ENCODE measurements at places on chromosomes 5 and 9.

GRCh38 chr9:91247278-91247677, 114.4 kb downstream of the AUH start:
- no peak for DNase-seq

DNA sequence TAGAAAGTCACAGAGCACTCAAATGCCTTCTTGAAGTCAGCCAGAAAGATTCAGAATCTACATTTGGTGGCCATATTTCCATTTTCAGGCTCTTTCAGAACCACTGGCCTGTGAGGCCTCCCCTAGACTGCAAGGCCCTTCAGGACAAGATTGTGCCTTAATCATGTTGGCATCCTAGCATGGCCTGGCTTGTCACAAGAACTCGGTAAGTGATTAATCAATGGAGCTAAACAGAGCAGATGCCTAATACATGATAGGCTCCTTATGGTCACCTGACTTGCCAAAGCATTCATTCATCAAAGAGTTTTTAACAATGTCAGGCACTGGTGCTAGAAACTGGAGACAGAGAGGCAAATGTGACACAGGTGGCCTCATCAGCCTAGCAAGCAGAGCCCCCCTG, 70.3 kb downstream of the PGM5 start:
- DNase-seq = no peak

GRCh38 chr9:131732636-131733289, 7.1 kb downstream of the RAPGEF1 start:
- no peak for DNase-seq

GRCh38 chr5:43658509-43658908, 55.5 kb downstream of the NNT start:
- peak; percentile 81 for DNase-seq

DNA sequence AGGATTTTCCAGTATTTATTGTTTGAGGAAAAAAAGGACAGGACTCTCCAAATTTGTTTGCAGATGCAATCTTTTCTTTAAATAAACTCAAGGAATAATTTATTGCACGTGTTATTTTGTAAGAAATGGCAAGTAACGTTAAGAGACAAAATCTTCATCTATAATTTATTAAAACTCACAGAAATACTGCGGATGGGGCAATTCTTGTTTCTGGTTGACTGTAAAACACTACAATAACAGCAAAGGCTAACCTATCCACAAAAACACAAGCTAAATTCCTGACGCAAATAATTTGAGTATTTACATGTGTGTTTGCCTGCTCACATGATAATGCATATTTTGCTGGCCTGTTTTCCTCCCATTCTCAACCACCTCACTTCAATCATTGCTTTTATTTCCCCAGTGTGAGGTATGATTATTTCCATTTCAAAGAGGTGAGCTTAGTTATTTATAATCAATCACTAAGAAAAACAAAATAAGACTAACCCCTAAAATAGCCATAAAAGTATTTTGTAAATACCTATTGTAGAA, 619.4 kb downstream of the PDE4D start:
- no peak for DNase-seq
